ENCODE measurements at places on chromosomes 7 and 10.

GRCh38 chr7:73329861-73330581, 2.1 kb downstream of the FKBP6 start:
- no peak for DNase-seq

GRCh38 chr7:48741545-48741944, 182.8 kb upstream of the CDC14C start:
- DNase-seq = no peak

DNA sequence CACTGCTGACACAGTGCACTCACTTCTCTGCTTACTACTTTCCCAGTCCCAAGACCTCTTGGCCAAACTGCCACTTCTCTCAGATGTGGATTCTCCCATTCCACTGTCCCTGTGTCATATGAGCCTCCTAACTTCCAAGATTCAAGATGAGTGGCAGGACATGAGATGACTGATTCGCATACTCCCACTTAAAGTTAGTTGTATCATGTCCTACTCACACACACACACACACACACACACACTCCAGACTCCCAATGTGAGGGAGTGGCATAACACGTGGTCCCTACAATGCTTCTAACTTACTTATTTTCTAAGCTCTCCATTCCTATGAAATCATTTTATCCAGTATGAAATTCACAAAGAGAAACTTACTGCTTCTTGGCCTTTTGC, 67.0 kb upstream of the CAV2 start:
- no peak for DNase-seq

DNA sequence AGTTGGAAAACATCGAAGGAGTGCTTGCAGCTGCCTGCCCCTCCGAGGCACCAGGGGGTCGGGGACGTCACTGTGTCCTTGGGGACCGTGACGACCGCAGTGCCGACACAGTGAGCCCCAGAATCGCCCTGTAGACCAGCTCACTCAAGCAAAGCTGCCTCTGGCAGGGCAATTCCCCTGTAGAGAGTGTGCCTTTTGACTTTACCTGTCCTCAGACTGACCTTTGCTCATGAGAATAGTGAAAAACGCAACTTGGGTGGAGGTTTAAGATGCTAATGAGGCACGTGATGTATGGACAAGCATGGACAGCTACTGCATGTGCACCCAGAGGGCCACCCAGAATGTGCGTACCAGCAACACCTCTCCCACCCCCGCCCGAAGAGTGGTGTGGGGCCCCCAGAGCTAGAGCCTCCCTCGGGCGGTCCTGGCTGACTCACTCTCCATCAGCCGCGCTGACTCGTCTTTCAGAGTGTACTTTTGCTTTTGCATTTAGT, 271.9 kb downstream of the ADARB2 start:
- no peak for DNase-seq

DNA sequence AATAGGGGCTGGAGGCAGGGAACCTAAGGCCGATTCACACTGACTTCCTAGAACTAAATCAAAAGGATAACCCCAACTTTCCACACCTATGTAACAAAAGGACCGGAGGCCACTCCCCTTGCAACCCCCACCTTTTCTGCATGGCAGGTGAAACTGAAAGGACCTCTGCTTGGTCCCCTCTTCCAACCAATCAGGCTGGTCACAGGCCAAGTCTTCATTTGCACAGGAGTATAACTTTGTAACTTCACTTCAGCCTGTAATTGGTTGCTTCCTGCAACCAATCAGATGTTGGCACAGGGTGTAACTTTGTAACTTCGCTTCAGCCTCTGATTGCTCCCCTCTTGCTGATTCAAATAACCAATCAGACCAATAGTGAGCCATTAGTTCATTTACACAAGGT, 190.0 kb downstream of the FAM107B start:
- no peak for DNase-seq
